ENCODE measurements at places on chromosomes 13 and 19.

GRCh38 chr13:88866195-88866594 lies 1195.0 kb downstream of the SLITRK5 start:
- no peak for DNase-seq

GRCh38 chr19:37989855-37990254 lies 82.8 kb downstream of the SIPA1L3 start:
- no peak for DNase-seq

- no peak for DNase-seq
These were observed 1451.5 kb downstream of the EFNB2 start for GRCh38 chr13:105083992-105084391.

DNA sequence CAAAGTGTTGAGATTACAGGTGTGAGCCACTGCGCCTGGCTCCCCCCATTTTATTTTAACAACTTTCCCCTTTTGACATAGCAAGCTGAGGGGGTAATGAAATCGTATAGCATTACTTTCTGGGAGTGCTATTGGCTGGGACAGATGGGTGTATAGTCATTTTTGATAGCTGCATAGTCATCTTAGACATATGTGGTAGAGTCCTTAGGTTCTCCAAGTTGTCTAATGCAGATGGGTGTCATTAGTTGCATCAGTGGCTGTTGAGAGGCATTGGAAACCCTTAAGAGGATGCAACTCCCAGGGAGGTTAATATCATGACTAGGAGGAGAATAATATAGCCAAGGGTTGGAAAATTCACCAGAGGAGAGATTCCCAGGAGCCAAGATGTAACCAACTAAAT lies 28.6 kb upstream of the PNMA8B start:
- DNase-seq: no peak

GRCh38 chr13:85266771-85267170 lies 532.4 kb downstream of the SLITRK6 start:
- DNase-seq: no peak

DNA sequence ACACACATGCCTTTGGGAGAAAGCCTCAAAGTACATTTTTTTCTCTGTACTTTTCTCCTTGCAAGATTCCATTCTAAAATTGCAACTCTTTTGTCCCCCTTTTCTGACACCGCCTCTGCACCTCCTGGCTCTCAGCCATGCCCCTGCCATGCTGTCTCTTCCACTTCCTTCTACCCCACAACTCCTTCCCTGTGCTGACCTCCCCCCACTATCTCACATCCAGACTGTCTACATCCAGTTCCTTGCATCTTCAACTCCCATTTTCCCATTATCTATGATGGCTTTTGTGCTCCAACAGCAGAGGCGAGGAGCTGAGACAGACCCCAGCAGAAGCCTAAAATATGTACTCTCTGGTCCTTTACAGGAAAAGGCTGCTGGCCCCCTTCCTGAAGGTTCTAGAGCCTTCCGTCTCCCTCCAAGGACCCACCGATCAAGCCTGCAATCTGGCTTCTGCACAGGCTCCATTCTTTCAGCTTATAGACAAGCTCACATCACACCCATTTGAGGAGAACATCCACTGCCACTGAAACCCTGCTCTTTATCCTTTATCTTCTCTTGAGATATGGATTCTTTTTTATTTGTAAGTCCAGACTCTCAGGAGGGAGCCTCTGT lies 50.2 kb downstream of the RFX2 start:
- no peak for DNase-seq

- no peak for DNase-seq
These were observed 16.3 kb downstream of the DCUN1D2 start for GRCh38 chr13:113474179-113474578.

- DNase-seq: no peak
These were observed 19.0 kb downstream of the FNDC3A start for GRCh38 chr13:48994706-48995105.

- DNase-seq: no peak
These were observed 2.7 kb downstream of the GJB2 start for GRCh38 chr13:20190076-20190475.

GRCh38 chr13:19952850-19953249 lies 5.7 kb upstream of the ZMYM2 start:
- DNase-seq: no peak

DNA sequence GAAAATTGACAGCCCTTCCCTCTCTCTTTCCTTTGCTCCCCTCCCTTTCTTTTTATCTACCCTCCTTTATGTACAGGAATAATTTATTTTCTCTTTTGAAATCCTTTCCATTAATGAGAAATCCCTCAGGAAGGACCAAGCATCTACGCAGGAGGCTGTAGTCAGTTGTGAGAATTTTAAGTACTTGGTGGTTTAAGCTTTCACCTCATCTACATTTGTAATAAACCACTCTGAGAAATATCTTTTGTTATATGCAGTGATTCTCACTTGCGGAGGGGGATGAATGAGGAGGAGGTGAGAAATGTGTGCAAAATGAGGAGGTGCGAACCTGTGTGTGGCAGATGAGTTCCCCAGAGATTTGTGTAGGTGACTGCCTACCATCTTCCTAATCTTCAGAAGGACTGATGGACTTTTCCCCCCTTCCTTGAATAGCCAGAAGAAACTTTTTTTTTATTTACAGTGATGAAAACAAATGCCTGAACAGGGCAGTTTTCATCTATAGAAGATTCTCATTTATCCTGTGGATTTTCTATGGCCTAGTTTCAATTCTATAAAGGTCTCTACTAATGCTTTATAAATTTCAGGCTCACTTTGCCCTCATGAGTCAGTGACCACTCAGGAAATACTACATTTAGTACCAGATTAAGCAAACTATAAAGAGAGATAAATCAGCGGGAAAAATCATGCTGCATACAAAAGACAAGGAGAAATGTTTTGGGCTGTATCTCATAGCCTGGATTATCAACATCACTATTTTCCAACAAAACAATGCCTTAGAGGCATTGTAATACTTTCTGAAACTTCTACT lies 118.3 kb downstream of the LHFPL6 start:
- no peak for DNase-seq

- no peak for DNase-seq
These were observed 36.0 kb downstream of the KCTD15 start for GRCh38 chr19:33832633-33833032.

- DNase-seq: no peak
These were observed 9.2 kb upstream of the CNOT3 start for GRCh38 chr19:54128441-54128725.

DNA sequence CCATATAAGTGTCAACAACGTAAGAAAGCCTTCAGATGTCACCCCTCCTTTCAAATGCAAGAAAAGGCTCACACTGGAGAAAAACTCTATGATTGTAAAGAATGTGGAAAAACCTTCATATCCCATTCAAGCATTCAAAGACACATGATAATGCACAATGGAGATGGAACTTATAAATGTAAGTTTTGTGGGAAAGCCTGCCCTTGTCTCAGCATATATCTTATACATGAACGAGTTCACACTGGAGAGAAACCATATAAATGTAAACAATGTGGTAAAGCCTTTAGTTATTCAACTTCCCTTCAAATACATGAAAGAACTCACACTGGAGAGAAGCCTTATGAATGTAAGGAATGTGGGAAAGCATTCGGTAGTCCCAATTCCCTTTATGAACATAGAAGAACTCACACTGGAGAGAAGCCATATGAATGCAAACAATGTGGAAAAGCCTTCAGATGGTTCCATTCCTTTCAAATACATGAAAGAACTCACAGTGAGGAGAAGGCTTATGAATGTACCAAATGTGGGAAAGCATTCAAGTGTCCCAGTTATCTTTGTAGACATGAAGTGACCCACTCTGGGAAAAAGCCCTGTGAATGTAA lies 11.1 kb downstream of the ZNF844 start:
- no peak for DNase-seq

DNA sequence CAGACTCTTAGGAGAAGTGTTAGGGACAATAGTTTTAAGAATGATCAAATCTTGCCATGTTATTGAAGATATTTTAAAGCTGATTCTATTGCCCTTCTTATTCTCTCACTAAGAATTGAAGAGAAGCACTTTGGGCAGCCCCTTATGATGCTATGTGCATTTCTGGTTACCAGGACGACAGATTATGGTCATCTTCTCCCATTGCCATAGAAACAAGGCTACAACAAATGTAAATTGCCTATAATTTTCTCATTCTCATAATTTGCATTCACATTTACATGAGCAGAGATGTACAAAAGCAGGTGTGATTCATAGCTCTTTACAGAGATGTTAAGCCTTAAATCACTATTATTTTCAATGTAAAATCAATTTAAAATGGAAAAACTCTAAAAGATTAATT lies 137.3 kb upstream of the PCDH9 start:
- DNase-seq: no peak

DNA sequence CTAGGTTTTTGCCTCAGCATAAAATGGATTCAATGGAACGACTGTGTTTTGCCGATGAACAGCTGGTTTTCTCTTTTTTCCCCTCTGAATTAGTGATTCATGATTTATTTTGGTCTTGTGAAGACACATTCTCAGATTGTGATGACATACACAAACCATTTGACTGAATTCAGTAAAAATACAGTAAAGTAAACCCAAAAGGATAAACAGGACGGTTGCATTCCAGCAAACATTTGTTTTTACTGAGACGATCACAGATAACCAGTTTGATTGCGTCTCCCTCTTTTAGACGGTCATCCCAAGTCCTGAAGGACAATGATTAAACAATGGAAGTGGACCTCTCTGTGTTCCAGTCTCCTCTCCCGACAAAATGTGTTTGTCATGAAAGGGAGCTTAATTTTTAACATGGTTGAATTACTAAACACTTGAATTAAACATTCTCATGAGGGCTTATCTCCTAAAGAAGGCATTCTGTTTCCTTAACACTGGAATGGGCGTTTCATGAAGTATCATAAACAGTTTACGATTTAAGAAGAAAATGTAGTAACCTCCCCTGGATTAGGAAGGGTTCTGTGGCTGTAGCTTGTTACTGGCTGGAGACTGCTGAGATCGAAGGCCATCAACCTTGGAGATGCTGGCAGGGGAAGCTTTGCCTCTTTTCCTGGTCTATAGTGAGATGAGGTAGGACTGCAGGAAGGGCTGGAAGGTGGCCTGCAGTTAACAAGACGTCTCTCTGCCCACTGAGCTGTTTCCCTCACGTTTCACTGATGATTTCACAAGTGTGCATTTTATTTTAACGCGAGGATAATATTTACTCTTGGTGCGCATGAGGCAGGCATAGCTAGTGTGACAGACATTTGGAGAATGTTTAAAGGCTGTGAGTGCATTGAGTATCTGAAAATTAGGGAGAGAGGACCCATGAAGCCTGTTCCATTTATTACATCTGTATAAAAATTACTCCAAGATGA lies 457.9 kb downstream of the FGF9 start:
- no peak for DNase-seq

DNA sequence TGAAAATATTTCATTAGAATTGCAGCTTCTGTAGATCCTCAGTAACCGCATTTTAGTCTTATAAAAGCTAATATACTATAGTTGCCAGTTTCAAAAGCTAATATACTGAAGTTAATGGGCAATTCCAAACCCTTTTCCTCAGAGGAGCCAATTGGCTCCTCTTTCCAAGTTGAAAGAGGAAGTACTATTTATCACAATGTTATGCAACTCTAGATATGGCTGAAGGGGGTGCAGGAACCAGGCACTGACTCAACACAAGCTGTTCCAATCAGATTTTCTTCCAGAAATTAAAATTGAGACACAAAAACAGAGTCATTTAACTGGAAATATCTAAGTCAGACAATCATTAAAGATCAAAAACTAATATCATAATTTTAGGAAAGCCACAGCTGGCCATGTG lies 258.9 kb downstream of the PCDH20 start:
- DNase-seq: no peak

- no peak for DNase-seq
These were observed 67.9 kb downstream of the ATP11A start for GRCh38 chr13:112757759-112758086.

DNA sequence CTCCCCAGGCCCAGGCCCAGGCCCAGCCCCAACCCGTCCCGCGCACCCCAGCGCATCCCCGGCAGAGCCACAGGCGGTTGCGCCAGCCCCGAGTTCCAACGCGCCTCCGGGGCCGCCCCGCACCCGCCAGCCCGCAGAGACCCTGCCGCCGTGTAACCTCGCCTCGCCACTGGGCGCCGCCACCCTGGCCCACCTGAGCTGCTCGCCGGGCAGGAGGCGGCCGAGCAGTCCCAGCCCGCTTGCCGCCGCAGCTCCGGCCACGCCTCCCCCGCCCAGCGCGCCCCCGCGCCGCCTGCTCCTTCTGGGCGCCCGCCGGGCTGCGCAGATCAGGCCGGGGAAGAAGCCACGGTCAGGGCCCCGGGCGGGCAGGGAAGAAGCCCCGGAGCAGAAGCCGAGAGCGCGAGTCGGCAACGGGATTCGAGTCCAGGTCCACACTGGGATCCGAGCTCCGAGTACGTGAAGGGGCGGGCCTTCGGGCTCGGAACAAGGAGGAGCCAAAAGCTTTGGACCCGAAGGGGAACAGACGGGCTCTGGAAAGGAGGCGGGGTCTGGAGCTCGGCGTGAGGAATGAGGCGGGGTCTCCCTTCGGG lies at the start of gene MBOAT7:
Gene MBOAT7, minus strand, starts transcription at position 436 of the 590 bp plus-strand sequence. CDS start 1,072 bp downstream, outside the sequence.
- DNase-seq: no peak

GRCh38 chr19:29833614-29834261 lies 21.9 kb downstream of the CCNE1 start:
- DNase-seq: no peak

DNA sequence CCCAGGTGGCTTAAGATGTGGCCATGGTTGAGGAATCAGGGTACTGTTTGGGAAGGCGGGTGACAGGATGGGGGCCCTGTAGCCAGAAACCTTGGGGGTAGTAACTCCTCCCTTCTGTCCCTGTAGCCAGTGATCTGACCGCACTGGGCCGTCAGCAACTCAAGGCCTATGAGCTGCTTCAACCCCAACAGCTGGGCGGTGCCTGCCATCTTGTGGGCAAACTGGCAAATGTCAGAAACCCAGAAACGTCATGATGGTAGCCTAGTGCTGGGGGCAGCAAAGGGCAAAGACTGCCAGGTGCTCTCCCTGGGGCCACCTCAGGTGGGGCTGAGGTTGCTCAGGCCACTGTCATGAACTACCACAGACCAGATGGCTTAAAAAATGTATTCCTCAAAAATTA lies 3.5 kb downstream of the COPE start:
- no peak for DNase-seq

- no peak for DNase-seq
These were observed 3.9 kb downstream of the SLC25A15 start for GRCh38 chr13:40793339-40793738.

- DNase-seq: no peak
These were observed 5.3 kb downstream of the RGS9BP start for GRCh38 chr19:32680986-32681385.

DNA sequence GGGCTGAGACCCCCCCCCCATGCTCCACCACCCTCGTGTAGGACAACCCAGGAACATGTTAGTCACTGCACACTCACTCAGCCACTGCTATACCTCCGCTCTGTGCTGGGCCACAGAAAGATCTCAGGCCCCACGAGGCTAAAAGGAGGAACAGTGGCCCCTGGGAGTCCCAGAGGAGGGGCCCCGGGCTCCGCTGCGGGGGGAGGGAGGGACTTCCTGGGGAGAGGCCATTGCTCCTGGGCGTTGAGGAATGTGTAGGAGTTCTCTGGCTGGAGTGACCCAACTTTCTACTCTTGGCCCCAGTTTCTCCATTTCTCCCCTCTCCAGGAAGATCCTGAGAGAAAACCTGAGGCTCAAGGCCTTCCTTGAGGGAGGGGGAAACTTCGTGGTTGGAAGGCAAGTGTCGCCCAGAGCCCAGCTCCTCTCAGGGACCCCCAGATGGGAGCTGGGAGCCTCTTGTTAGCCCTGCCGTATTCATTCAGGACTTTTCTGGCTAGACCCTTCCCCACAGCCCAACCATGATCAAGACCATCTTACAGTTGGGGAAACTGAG lies 13.6 kb downstream of the ONECUT3 start:
- DNase-seq: no peak

- no peak for DNase-seq
These were observed 84.0 kb downstream of the CYSLTR2 start for GRCh38 chr13:48737689-48738088.

- DNase-seq: no peak
These were observed 51.5 kb downstream of the INSR start for GRCh38 chr19:7242601-7243258.
